ENCODE measurements at places on chromosomes 1 and 21.

DNA sequence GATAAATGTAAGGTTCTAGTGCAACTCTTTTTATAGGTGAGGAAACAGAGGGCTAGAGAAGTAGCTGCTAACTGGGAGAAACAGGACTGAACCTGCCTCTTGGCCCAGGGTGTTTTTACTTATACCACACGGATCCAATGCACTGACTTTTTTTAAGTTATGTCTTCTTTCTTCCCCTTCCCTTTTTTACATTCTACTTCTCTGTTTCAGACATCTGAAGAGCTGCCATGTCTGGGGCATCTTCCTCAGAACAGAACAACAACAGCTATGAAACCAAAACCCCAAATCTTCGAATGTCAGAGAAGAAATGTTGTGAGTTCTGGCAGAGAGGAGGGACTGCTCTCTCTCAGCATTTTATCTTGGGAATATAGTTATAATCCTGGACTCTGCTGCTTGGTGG is 1.4 kb downstream of the PFKFB2 start:
- DNase-seq = no peak

DNA sequence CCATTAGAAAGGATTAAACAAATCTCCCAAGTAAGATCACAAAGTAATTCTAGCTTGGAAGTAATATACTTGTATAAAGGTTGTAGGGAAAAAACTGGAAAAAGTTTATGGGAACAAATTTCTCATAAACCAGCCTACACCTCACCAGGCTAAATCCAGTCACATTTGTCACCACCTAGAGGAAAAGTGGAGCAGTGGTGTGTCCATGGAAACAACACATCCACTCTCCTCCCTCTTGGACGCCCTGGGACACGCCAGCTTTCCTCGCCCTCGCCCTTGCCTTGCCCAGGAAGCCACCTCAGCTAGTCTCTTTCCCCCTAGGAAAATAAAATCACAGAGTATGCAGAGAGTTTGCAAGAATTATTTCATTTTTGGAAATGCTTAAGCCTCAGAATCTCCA is 2.2 kb downstream of the PALMD start:
- DNase-seq = no peak

- DNase-seq = no peak
Measured at GRCh38 chr1:47555841-47556560, 118.2 kb downstream of the FOXD2 start.

GRCh38 chr1:59282951-59283350 is 13.9 kb upstream of the FGGY start:
- DNase-seq = no peak

DNA sequence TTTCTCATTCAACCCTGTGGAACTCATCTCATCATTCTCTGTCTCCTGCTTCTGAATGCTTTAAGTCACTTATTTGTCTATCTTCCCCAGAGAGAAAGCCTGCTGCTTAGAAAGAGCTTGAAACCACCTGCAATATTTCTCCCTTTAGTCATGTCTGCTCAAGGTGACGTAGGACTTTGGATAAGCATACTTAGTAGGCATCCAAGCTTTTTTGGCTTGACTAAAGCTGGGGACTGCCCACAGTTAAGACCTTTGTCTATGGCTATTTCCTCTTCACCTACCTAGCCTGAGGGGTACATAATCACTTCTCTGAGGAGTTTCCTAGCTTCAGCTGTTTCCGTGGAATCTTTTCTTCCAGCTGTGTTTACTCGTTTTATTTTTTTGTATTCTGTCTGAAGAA is 665.8 kb upstream of the CAMK1G start:
- no peak for DNase-seq

DNA sequence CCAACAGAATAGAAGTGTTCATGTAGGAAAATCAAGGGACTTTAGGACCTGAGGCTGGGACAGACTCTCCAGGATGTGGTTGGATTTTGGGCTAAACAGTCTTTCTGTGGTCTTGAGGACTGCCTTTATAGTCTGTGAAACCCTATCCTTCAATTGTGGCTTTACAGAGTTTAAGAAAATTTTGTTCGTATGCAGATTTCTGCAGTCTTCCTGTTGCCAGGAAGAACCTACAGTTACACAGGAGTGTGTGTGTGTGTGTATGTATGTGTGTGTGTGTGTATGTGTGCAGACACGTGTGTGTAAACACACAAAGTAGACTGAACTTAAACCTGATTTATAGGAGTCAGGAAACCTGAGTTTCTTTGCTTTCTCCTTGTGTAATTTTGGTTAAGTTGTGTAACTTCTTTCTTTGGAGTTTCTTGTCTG is 22.8 kb downstream of the NEK7 start:
- no peak for DNase-seq

DNA sequence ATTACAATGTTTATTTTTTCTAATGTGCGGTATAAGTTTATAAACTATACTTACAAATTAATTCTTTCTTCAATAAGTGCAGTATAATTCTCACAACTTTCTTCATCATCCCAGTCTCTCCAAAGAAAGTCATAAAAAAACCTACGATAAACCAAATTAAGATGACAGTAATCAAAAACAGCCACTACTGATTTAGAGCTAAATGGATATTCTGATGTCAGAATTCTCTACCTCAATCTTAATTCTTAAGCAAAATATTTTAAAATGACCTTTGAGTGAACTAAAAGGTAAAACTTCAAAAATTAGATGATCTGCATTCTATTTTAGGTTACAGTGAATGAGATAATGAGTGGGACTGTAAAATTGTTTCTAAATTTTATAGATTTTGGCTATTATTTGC is 13.6 kb downstream of the SHCBP1L start:
- no peak for DNase-seq
